ENCODE measurements at places on chromosomes 1 and 21. TPM values are rescaled to one million over a fixed set of nuclear protein-coding genes. Genes with fewer than 3 reads are reported as not detected.

SPRR2F gene
- not detected for total RNA-seq

LENEP gene
- total RNA-seq: not detected

CD1D gene
- total RNA-seq: 0.04 TPM

IFNLR1 gene
- total RNA-seq: 0.88 TPM

TMEM61 gene
- 1.0 TPM for total RNA-seq

RGS13 gene
- not detected for total RNA-seq

GBP2 gene
- total RNA-seq: 0.96 TPM

DRAXIN gene
- 0.07 TPM for total RNA-seq

GLIS1 gene
- total RNA-seq: 0.09 TPM

RALGPS2 gene
- 19.9 TPM for total RNA-seq

IL19 gene
- not detected for total RNA-seq

RSPO1 gene
- 0.12 TPM for total RNA-seq

OR2T27 gene
- not detected for total RNA-seq

Measured in A549 treated with dexamethasone at 1 μM for 4 hours (cell line).